ENCODE measurements at places on chromosomes 6 and 20.

DNA sequence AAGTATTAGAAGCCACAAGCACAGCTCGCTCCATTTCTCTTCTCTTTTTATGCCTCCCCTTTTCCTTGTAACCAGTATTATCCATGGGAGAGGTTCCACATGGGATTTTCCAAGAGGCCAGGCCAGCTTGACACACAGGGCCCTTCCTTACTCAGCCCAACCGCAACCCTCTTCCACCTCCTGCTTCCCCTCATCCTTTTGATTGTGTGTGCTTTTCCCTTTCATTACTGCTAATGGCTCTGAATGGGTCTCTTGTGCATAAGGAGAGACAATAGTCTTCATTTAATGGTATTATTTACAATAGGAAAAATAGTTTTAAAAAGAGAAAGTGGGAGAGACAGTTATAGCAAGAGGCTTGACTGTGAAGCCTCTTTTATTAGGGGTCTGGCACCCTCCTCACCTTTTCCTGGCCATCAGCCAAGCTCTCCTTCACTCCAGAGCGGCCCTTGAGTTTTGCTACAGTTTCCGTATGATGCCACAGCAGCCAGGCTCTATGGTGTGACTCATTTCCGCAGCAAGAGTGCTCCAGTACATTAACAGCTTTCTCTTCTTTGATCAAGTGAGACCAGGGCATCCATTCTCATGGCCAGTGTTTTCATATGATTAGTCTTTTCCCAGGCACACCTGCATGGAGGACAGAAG lies 579.5 kb downstream of the TFAP2B start:
- no peak for DNase-seq

DNA sequence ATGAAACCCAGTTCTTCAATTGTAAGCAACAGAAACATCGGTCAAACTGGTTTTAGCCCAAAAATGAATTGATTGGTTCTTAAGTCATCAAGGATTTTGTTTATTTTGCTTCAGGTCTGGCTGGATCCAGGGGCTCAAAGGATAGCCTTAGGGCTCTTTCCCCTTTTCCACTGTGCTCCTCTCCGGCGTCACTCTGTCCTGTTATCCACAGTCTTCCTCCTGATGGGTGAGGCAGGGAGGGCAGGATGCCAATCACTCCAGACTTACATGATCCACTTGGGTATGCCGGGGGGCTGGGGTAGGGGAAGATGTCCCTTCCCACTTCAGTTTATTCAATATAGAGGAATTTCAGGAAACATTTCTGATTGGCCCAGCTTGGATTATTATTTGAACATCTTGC lies 40.0 kb downstream of the PLAGL2 start:
- DNase-seq = no peak

DNA sequence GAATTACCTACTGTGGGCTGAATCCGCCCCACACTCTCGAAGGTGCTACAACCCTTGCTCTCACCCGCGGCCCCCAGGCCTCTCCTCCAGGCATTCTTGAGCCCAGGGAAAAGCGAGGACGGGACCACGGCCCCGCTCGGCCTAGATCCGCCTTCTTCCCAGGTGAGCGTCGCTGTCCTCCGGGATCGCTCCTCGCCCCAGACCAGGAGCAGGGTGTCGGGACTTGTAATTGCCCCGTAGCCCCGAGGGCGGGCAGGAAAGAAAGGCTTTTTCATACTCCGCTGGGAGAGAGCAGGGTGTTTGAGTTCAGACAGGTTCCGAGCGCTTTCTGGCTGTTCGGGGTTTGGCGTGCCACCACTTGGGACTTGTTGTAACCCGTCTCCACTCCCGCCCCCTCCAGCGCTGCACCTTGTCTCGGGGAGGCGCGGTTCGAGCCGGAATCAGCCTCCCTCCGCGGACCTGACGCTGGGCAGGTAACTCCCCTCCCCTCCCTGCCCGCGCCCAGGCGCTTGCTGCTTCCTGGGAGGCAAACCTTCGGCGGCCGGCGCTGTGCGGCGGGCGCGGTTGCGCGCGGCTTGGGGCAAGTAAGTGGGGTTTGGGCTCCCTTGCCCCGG lies at the start of gene FAM83B:
Gene FAM83B, plus strand, starts transcription at position 529 of the 614 bp plus-strand sequence. CDS start 23,476 bp downstream, outside the sequence.
- no peak for DNase-seq

DNA sequence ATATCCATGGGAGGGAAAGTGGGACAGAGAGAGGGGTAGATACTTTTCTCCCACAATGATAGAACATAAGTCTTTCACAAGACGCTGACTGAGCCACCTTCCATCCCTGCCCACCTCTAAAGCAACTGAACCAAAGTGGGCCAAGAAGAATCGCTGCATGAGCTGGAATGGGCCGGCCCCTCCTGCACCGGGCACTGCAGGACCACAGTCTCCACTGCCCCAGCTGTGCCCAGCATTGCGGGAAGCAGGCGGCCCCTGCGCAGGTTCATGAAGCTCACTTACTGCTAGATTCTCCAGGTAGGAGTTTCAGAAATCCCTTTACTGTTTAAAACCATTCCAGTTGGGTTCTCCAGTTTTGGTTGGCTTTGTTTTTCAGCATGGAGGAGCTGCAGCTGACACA lies 32.0 kb upstream of the CST7 start:
- DNase-seq = no peak

GRCh38 chr6:134539865-134540323 lies 222.0 kb upstream of the SGK1 start:
- DNase-seq = no peak
